ENCODE measurements at places on chromosomes 13 and 19.

- no peak for DNase-seq
These were observed 79.4 kb upstream of the FNDC3A start for GRCh38 chr13:48896312-48896711.

- no peak for DNase-seq
These were observed 15.3 kb downstream of the SYDE1 start for GRCh38 chr19:15122331-15123030.

DNA sequence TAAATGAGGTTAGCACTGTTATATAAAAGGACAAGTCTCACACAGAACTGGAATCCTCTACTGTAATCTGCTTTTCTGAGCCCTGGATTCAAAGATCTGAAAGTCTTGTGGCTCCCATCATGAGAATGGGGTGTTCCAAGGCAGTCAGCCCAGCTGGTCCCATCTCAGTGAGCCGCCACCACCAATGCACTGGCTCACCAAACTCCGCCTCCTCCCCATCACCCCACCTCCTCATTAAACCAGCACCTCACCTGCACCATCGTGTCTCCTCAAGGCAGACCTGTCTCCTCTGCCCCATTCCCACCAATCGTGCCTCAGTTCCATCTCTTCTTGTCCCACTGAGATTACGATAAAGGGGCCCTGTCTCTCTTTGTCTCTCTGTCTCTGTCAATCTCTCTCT, 166.7 kb downstream of the USP12 start:
- no peak for DNase-seq

GRCh38 chr19:12156223-12157058, at the start of gene ZNF625:
TSS of gene ZNF625 (minus strand) at chr19:12156734. CDS start at chr19:12156558, 176 bp downstream.
- DNase-seq, result no peak

DNA sequence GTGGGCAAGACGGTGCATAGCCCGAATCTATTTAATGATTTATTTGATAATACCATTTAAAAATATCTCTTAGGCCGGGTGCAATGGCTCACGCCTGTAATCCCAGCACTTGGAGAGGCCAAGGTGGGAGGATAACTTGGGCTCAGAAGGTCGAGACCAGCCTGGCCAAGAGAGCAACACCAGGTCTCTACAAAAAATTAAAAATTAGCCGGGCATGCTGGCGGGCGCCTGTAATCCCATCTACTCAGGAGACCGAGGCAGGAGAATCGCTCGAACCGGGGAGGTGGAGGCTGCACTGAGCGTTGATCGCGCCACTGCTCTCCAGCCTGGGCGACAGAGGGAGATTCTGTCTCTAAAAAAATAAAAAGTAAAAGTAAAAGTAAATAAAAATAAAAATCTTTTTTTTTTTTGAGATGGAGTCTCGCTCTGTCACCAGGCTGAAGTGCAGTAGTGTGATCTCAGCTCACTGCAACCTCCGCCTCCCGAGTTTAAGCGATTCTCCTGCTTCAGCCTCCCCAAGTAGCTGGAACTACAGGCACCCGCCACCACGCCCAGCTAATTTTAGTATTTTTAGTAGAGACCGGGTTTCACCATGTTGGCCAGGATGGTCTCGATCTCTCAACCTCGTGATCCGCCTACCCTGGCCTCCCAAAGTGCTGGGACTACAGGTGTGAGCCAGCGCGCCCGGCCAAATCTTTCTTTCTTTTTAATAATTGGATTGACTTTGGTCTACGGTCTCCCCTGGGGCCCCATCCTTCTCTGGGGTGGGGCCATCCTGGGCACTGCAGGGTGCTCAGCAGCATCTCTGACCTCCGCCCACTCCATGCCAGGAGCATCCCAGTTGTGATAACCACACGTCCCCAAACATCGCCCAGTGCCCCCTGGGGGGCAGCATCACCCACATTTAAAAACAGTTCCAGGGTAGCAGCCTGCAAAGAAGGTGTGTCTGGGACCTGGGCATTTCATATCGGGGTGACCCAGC, 90.7 kb downstream of the GNG7 start:
- no peak for DNase-seq

DNA sequence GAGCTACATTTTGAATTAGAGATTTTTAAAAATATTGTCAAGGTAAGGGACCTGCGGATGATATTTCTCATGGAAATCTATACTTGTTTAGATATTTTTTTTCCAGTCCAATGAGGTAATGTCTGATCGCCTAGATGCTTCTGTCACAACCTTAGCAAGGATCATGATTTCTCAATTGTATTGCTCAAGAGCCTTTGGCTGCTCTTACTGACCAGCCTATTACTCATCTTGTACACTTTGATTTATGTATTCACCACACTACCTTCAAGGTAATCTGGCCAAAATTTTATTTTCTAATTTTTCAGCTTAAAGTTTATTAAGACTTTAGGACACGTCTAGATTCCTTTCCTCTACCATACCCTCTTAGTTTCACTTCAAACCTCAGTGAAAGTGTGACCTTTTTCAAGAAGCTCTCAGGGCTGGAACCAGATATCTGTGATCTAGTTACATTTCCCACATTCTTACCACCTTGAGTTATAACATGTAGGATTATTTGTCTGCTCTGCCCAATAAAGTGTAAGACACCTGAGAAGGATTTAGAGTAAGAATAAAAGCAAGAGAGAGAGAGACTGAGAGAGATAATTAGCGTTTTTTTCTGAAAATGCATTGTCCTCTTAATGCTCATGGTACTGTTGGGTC, 197.1 kb downstream of the ITGBL1 start:
- DNase-seq, result no peak

GRCh38 chr13:40059540-40060232, 404.2 kb downstream of the COG6 start:
- DNase-seq, result no peak

DNA sequence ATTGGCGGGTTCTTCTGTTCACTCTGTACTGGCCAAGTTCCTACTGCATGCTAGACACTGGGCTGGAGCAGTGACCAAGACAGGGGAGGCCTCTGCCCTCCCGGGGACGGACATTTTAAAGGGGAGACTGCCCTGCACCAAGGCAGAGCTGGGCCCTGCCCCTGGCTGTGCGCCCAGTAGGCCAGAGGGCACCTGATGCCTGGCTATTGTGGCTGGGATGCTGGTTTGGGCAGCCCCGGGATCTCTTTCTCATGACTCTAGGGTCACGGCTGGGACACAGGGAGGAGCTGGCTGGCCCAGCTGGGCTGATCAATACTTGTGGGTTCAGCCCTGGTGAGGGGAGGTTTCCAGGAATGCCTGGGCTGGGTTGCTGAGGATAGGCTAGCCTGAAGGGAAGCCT, 17.7 kb downstream of the LIPE start:
- DNase-seq, result no peak

DNA sequence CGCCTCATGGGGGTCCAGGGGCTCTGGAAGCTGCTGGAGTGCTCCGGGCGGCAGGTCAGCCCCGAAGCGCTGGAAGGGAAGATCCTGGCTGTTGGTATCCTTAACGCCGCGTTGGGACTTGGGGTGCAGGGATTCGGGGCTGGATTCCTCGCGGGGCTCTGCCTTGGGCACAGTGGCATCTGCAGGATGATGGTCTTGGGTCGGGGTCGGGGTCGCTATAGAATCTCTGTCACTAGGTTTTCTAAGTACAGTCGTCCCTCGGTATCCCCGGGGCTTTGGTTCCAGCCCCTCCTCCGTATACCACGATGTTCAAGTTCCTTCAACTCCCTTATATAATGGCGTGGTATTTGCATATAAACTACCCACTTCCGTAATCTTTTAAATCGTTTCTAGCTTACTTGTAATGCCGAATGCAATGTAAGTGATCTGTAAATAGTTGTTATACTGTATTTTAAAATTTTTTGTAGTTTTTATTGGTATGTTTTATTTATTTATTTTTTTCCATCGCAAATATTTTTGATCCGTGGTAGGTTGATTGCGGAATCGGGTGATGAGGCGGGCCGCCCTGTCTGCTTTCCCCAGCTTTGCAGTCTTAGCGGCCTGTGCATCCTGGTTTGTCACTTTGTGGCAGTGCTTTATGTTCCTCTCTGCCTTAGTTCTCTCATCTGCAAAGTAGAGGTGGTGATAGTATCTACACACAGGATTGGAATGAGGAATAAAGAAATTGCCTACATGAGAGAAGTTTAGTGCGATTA, 606 bp downstream of the ERCC5 start:
- peak; percentile 25 for DNase-seq

GRCh38 chr13:100300243-100300642, 211.3 kb downstream of the PCCA start:
- no peak for DNase-seq

DNA sequence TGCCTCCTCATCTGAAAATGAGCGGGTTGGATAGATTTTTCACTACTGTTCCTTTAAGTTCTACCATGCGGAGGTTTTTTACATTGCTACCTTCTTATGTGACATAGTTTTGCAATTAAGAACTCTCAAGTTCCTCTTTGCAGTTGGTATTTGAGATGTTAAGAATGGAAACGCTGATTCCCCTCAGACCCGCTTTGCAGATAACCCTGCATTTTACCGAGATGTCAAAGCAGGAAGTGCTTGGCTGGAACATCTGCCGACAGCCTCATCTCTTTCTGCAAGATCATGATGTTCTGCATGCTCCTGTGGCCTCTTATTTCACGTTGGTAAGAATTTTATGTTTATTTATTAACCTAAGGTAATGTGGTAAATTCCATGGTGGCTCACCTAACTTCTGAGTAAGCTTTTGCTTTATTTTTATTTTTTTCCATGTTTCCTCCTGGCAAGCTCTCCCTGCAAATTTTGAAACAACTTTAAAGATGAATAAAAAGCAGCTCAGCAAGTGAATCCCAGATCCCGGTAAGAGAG, 22.5 kb downstream of the PABPC3 start:
- no peak for DNase-seq

GRCh38 chr19:55212447-55212846, 3.1 kb upstream of the PTPRH start:
- DNase-seq, result no peak

DNA sequence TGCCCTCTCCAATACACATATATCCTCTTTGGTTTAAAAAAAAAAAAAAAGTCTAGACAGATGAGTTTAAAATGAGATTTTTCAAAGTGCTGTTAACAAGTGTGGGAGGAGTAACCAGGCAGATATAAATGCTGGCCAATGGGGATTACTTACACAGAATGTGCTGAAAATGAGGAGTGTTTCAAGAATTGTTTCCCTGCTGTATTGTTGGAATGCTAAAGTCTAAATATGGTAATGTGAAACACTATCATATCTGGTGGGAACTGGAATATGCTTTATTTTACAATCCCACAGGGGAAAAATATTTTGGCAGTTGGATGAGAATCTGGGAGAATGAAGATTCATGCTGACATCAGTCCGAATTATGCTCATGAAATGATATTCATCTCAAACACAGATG, 250.7 kb downstream of the DCT start:
- no peak for DNase-seq

DNA sequence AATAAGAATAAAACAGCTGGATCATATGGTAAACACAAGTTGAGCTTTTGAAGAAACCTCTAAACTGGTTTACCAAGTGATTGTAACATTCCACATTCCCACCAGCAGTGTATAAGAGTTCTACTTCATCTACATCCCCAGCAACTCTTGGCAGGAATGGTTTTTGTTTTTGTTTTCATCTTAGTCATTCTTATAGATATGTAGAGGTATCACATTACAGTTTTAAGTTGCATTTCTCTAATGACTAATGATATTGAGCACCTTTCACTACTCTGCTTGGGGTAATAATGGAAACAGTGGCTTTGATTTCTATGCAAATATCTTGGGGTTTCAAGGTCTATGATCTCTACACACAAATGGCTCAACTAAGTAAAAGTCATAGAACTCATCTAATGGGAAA, 614.5 kb downstream of the TBC1D4 start:
- DNase-seq, result no peak

DNA sequence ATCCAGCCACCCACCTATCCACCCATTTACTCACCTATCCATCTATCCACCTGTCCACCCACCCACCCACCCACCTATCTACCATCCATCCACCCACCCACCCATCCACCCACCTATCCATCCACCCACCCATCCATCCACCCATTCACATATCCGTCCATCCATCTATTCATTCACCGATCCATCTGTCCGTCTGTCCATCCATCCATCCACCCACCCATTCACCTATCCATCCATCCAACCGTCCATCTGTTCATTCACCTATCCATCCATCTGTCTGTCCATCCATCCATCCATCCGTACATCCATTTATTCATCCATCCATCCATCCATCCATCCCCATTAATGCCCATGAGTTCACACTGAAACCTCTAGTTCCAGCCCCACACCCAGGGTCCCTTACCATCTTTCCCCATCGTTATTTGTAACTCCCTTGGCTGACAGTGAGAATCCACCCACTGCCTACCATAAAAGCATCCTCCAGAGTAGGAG, 31.3 kb downstream of the KDM4B start:
- no peak for DNase-seq

DNA sequence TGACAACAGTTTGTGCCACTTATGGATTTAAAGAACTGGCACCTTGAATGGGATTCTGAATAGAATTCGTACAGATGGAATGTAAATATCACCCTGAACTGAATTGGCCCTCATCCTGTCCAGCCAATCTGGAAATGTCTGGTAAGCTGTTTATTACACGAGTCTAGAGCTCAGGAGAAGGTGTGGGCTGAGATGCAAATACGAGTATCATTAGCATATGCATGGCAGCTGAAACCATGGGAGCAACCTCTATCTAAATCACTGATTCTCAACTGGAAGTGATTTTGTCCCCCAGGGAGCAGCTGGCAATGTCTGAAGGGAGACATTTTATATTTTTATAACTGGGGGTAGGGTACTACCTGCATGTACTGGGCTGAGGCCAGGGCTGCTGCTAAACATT, 15.6 kb upstream of the VWA8 start:
- no peak for DNase-seq

DNA sequence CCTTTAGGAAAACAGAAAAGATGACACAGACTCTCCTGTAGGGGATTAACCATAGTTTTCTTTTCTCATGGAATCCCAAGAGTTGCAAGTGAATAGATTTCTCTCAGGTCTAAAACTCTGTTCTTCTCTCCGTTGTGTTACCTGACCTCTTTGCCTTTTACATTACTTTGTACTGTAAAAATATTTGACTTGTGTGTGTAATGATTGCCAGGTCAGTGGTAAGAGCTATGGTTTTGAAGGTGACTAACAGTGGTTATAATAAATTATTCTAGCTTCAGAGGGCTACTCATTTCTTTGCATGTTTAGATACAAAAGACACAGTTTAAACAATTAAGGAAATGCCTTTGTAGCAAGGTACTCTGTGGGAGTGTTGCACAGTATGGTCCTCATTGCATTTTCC, 23.0 kb upstream of the PSG2 start:
- DNase-seq, result no peak

GRCh38 chr13:49627831-49628652, at the start of gene ARL11:
TSS of gene ARL11 (plus strand) at chr13:49628507. CDS start at chr13:49630448, 1,941 bp downstream.
- peak; percentile 7 for DNase-seq

- no peak for DNase-seq
These were observed 66.3 kb downstream of the ZIC5 start for GRCh38 chr13:99905224-99905623.
